ENCODE measurements at places on chromosomes 12 and 14. TPM values are rescaled to one million over a fixed set of nuclear protein-coding genes. Genes with fewer than 3 reads are reported as not detected.
A peak's percentile ranks its signal among the peaks of the same experiment; 100 is the strongest.

GRCh38 chr12:44258246-44258645 is 422.4 kb downstream of the TMEM117 start:
- DNase-seq, result no peak

- no peak for DNase-seq
These were observed 116.9 kb downstream of the DIP2B start for GRCh38 chr12:50621399-50622300.

GRCh38 chr14:56585461-56586084 is 6.0 kb downstream of the TMEM260 start:
- no peak for DNase-seq

Gene ASCL1
- 0.88 TPM for total RNA-seq

GRCh38 chr14:23696701-23697239 is 60.6 kb downstream of the DHRS2 start:
- DNase-seq, result no peak

Gene TEX52
- not detected for total RNA-seq

DNA sequence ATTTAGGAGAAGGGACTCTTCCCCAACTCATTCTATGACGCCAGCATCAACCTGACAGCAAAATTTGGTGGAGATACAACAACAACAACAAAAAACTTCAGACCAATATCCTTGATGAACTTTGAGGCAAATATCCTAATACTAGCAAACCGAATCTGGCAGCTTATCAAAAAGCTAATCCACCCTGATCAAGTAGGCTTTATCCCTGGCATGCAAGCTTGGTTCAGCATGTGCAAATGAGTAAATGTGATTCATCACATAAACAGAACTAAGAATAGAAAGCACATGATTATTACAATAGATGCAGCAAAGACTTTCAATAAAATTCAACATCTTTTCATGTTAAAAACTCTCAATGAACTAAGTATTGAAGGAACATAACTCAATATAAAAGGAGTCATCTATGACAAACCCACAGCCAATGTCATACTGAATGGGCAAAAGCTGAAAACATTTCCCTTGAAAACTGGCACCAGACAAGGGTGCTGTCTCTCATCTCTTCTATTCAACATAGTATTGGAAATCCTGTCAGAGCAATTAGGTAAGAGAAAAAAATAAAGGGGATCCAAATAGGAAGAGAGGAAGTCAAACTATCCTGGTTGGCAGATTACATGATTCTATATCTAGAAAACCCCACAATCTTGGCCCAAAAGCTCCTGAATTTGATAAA is 233.3 kb downstream of the CCDC59 start:
- no peak for DNase-seq

GRCh38 chr12:47820631-47821345 is 1.1 kb upstream of the HDAC7 start:
- peak; percentile 87 for DNase-seq

DNA sequence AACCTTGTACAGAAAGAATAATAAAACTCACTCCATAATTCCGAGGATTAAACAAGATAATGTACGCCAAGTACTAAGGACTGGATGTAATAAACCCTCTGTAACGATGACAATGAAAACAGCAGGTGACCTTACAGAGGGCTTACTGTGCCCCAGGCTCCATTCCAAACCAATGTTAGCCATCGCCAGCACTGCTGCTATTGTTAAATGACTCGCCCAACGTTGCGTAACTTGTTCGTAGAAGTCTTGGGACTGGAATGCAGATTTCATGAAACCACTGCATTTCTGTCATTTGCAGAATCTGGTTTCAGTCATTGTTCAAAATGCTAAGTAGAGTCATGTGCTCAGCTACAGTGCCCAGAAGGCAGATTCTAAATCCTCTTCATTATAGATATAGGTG is 728 bp upstream of the STON2 start:
- DNase-seq, result no peak

- no peak for DNase-seq
These were observed 170.5 kb upstream of the GARIN2 start for GRCh38 chr14:67018720-67019119.

GRCh38 chr12:114809097-114809496 is 125.1 kb upstream of the TBX3 start:
- no peak for DNase-seq

DNA sequence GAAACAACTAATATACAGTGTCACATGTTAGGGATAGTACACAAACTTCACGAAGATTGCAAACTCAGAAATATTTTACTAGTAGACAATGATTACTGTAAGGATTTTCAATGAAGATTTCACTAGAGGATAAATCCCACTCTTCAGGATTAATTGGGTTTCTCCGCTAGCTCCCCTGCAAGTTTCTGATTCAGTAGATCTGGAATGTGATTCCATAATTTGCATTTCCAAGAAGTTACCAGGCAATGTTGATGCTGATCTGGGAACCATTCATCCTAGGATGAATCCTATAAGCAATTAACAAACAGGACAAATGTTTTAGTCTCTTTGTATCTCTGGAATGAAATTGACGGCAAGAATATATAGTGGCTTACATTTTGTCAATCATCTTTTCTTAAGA is 272.4 kb downstream of the ALX1 start:
- no peak for DNase-seq

- DNase-seq, result no peak
These were observed 13.9 kb downstream of the ARPC3 start for GRCh38 chr12:110436231-110436630.

DNA sequence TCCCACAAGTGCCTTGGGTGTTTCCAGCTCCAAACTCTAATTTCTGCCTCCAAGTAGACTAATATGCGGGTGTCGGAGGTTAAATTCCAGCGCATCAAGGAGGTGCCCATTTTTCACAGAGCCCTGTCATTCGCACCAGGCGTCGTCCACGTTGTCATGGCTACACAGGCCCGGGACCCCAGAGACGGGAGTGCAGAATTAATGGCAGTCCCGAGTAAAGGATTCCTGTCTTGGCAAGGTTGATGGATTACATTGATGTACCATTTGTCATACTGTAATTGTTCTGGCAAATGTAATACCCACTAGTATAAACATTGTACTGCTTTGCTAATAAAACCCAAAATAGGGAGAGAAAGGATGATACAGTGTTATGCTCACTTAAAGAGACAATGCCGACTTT is 222.9 kb upstream of the MYL2 start:
- no peak for DNase-seq

GRCh38 chr14:23327947-23328744 is 6.9 kb downstream of the PABPN1 start:
- peak; percentile 75 for DNase-seq

Gene CLEC4D
- 1.6 TPM for total RNA-seq

- no peak for DNase-seq
These were observed 64.9 kb upstream of the DAAM1 start for GRCh38 chr14:59123531-59123930.

Gene STON2
- 27.6 TPM for total RNA-seq

Gene MOAP1
- total RNA-seq, result 33.2 TPM

Data from lung (tissue), 17 donors.